ENCODE measurements at places on chromosomes 16 and 17. TPM values are rescaled to one million over a fixed set of nuclear protein-coding genes. Genes with fewer than 3 reads are reported as not detected.

GRCh38 chr16:72666267-72666666 is 381.7 kb downstream of the ZFHX3 start:
- DNase-seq, result no peak

DNA sequence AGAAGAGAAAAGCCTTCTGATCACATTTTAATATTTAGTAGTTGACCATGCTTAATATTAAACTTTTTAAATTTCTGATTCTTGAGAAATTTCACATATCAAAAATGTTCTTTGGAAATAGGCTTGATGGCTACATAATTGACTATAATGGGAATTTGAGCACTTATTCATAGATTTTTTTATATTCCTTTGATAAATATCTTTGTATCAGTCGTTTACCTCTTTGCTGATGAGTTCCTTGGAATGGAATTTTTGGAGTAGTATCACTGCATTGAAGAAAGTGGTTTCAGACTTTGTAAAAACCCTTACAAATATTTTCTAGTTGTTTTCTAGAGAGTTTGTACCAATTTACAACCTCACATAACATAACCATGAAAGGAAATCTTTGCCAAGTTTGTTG is 14.7 kb downstream of the DNAAF1 start:
- DNase-seq, result no peak

DNA sequence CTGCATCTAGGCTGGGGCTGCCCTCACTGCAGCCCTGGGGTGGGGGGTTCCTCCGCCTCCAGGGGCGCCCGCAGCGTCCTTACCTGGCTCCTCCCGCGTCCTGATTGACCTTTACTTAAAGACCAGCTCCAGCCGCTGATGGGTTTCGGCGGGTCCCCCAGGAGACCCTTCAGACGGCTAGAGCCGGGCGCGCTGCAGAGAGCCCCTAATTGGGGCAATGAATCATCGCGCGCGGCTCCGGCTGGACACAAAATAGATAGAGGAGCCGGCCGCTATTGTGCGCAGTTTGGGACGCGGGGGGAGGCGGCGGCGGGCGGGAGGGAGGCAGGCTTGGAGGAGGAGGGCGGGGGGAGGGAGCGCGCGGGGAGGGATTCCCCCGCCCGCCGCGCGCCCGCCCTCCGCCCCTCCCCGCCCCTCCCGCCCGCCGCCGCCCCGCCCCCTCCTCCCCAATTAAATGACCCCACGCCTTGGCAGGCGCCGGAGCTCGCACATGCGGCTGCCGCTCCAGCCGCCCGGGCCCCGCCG is 56.5 kb upstream of the CIBAR2 start:
- no peak for DNase-seq

- DNase-seq, result no peak
These were observed 12.7 kb downstream of the TEX2 start for GRCh38 chr17:64250233-64250835.

The TMEM220 gene
- total RNA-seq, result 13.4 TPM

GRCh38 chr17:45801421-45801820 is 17.3 kb downstream of the CRHR1 start:
- no peak for DNase-seq

DNA sequence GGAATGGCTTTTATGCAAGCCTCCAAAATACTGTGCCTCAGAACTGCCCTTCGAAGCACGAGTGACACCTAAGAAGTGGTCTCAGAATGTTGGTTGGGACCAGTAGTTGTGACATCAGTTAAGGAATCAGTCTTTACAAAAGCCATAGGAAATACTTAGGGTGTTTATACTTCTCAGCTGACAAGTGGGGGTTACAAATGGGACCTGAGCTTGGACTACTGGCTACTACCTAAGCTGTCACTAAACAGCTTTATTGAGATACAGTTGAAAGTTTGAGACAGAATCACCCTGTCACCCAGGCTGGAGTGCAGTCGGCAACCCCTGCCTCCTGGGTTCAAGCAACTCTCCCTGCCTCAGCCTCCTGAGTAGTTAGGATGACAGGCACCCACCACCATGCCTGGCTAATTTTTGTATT is 5.0 kb downstream of the RPL19 start:
- DNase-seq, result no peak

DNA sequence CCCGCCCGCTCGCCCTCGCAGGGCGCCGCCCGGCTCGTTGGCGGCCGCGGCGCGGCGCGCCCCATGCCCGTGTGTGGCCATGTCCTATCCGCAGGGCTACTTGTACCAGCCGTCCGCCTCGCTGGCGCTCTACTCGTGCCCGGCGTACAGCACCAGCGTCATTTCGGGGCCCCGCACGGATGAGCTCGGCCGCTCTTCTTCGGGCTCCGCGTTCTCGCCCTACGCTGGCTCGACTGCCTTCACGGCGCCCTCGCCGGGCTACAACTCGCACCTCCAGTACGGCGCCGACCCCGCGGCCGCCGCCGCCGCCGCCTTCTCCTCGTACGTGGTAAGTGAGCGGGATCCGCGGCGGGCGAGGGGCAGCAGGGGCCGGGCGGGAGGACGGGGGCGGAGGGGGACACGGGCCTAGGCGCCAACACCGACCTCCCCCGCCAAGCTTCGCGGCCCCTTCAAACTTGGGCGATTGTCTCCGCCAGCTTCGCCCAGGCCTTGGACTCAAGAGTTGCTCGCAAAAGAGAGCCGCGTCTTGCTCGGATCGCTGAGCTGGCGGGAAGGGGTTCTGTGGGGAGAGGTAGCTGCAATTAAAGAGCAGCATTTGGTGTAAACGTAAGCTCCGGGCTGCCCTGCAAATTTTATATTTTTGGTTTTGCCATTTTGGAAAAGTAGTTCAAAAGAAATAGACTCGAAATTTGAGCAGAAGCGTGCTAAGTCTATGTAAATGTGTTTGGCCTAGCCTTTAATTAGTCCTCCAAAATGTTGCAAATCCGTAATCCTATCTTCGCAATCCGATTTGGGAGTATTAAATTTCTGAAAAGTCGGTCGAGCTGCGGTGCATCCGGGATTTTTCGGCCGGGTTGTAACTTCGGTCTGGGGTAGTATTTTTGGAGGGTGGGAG is 702 bp downstream of the IRX5 start:
- no peak for DNase-seq

DNA sequence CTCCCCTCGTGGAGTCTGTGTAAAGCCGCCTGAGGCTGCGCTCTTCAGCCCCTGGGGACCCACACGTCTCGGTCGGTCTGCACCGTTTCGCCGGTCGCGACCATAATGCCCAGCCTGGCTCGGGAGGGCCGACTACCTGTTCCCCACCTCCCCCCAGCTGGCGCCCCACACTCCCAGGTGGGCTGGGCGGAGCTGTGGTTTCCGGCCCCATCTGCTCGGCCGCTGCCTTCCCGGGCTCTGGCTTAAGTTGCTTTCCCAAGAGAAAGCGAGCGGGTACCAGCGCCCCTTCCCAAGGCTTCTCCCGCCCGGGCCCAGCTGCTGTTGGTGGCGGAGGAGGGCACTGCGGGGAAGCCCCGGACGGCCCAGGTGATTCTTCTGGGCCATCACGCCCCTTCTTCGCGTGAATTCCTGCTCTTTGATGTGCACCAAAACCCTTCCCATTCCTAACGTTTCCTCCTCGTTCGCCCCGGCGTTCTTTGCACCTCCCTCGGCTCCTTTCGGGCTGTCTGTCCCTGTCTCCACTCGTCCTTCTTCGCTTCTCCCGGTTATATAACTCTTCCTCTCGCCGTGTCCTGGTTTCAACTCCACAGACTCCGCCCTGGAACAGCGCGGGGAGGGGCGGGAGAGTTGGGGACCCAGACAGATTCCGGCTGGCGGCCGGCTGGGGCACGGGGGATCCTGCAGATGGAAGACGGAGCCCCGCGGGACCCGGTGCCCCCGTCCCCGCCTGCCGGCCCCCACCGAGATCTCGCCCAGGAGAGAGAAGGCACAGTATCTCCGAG is 2.0 kb downstream of the KDM6B start:
- DNase-seq, result peak; percentile 75

DNA sequence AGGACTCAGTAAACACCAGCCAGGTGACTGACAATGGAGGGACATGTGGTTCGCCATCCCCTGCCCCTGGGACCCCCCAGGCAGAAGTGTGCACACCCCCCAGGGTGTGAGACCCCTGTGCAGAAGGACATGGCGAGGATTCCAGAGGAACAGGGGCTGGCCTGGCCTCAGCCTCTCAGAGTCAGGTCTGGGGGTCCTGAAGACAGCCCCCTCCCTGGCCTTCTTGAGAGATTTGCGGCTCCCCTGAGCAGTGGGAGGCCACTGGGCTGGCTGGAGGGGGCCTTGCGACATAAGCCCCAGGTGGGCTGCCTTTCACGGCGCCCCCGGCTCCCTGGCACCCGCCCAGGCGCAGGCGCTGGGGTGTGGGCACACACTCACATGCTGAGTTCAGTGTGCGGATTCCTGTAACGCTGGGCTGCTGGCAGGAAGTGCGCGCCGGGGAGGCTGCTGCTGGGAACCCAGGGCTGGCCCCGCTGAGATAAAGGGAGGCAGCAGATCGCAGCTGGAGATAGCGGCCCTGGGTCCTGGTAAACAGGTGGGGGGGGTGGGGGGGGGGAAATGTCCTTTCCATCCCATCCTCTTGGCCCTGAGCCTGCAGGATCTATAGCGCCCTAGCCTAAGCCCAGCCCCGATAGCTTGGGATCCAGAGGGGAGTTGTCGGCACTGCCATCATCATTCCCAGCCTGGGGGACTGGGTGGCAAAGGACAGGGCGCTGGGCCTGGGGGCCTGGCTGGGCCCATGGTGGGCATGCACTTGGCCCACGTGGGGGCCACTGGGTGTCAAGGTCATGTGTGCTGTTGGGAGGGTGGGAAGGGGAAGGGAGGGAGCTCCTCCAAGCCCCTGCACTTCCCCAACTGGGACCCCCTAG is 27.1 kb downstream of the TMEM235 start:
- no peak for DNase-seq

GRCh38 chr16:84040823-84041820 is 1.5 kb downstream of the SLC38A8 start:
- DNase-seq, result peak; percentile 64

The HS3ST4 gene
- 0.66 TPM for total RNA-seq

GRCh38 chr17:65554553-65555223 is 6.8 kb downstream of the AXIN2 start:
- no peak for DNase-seq

The ABI3 gene
- total RNA-seq, result 1.9 TPM

The AURKB gene
- 0.44 TPM for total RNA-seq

DNA sequence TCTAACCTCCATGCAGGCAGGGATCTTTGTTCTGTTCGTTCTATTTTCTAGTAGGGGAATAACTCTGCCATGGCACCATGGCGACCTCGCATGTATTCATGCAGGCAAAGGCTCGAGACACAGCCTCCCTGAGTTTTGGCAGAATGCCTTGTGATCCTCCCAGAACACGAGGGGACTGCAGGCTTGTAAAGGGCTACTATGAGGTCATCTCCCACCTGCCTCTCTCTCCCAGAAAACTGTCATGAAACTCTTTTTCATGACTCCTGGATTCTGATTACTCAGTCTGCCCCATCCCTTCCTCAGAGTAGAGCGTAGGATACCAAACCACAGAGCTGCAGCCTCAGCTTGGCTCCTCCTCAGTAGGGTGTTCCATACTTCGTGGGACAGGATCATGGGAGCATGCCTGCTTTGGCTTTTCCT is 64.3 kb downstream of the IGF2BP1 start:
- DNase-seq, result no peak

The KIFC3 gene
- 15.7 TPM for total RNA-seq

GRCh38 chr17:82435601-82436583 is 14.7 kb downstream of the CYBC1 start:
- DNase-seq, result no peak

GRCh38 chr17:17647524-17648178 is 33.6 kb upstream of the RAI1 start:
- DNase-seq, result no peak

GRCh38 chr17:17309356-17309755 is 6.2 kb downstream of the NT5M start:
- no peak for DNase-seq

The CCDC40 gene
- 11.6 TPM for total RNA-seq

DNA sequence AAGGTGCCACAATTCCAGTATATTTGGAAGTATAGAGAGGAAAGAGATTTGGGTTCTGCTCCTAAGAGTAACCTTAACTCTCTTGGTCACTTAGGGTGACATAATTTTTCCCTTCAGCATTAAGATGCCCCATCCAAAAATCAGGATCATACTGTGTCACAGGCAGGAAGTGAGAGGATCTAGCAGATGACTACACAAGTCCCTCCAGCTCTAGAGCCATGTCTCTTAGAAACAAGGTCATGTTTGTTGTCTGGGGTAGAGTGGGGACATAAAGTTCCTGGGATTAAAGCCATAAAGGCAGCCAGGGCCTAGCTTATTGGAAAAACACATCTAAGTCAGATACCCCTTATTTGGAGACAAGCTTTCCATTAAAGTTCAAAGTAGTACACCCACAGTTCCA is 2.7 kb downstream of the CCL8 start:
- DNase-seq, result no peak

The NPIPA2 gene
- 0.73 TPM for total RNA-seq

The MYH11 gene
- total RNA-seq, result 11.7 TPM

DNA sequence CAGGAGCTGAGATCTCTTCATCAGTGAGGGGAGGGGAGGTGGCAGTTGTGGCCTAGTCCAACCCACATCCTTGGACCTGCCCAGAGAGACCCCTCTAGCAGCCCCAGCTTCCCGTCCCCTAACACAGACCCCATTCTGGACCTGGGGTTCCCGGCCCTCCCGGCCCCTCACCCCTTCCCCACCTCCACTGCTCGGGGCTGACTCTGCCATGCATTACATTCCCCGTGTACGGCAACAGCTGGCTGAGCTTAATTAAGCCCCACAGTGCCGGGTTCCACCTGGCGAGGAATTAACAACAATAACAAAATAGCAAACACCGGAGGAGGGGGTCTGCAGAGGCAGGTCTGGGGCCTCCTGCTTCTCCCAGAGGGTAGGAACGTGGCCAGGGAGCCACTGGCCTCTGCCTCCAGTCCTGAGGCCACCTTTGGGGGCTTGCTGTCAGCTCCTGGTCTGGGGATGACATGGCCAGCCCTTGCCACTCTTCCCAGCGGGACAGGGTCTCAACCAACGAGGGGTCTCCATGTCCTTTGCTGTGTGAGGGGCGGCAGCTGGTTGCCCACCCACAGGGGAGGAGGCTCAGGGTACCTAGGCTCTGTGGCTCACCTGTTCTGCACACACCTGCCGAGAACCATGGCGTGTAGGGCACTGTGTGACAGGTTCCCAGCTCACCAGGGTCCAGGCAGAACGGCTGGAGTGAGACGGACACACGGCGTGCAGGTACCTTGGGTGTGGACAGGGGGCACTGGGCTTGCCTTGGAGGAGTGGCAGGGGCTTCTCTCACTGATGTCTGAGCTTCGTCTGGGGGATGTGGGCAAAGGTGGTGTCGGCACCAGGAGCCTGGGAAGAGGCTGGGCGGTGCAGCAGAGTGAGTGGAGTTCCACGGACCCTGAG is 46.9 kb upstream of the CBFA2T3 start:
- no peak for DNase-seq

The CCL1 gene
- total RNA-seq, result not detected

Measured in breast epithelium (tissue), 4 donors.